ENCODE measurements at places on chromosomes 5 and 9.

DNA sequence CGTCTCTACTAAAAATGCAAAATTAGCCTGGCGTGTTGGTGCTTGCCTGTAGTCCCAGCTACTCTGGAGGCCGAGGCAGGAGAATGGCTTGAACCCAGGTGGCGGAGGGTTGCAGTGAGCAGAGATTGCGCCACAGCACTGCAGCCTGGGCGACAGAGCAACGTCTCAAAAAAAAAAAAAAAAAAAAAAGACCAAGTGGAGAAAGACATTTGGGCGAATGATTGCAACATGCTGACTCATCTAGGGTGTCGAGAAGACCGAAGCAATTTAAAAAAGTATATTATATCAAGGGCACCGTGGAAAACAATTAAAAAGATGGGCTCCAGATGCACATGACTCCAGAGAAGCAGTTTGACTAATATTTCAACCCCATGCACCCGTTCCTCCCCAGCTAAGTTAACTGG, 9.2 kb downstream of the KLF4 start:
- DNase-seq, result peak; percentile 54

DNA sequence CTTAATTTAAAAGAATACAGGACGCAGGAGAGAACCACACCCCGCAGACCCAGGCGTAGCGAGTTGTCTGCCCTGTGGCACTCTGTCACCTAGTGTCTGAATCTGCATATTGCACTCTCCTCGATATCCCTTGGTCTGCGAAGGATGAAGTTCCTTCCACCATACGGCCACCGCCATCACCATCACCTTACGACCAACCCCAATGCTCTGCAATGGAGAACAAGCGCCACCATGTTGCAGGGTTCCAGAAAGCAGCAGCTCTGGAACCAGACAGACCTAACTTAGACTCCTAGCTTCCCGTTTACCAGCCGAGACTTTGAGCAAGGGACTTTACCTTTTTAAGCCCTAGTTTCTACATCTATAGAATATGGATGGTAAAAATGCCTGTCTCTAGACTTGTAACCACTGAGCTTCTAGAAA, 77.4 kb upstream of the DMRT1 start:
- no peak for DNase-seq

DNA sequence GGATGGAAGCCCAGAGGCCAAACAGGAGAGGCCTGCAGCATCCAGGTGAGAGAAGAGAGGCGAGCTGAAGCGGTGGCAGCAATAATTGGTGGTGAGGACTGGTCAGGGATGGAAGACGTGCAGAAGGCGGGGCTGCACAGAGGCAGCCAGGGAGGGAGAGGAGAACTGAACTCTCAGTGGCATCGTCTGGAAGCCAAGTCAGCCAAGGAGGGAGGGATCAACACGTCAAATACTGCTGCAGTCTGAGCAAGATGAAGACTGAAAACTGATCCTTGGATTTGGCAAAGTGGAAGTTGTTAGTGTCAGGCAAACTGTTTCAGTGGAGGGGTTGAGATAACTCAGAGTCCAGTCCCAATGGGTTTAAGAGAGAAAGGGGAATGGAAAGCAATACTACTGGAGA, 145.4 kb downstream of the CDK5RAP2 start:
- DNase-seq, result peak; percentile 71

DNA sequence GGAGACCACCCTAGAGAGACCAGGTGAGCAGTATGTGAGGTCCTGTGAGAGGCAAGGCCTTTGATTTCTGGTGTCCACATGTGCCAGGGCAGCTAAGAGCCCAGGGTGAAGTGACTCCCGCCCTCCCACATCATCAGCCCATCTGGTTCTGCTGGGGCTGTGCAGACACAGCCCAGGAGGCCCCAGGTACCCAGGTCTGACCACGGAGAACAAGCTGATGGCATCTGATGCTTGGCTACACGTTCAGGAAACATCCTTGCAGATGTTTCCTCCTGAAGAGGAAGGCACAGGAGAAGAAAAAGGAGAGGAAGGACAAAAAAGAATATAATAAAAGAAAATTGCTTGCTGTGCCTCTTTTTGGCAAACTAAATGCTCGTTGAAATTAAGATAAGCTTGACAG, 225.8 kb downstream of the PAX5 start:
- DNase-seq, result no peak

- DNase-seq, result no peak
Observed at GRCh38 chr5:112975721-112976431, 722 bp upstream of the DCP2 start.

- DNase-seq, result no peak
Observed at GRCh38 chr5:56552612-56553268, 262.6 kb upstream of the MAP3K1 start.

GRCh38 chr9:107738789-107739188, 249.2 kb upstream of the KLF4 start:
- no peak for DNase-seq

DNA sequence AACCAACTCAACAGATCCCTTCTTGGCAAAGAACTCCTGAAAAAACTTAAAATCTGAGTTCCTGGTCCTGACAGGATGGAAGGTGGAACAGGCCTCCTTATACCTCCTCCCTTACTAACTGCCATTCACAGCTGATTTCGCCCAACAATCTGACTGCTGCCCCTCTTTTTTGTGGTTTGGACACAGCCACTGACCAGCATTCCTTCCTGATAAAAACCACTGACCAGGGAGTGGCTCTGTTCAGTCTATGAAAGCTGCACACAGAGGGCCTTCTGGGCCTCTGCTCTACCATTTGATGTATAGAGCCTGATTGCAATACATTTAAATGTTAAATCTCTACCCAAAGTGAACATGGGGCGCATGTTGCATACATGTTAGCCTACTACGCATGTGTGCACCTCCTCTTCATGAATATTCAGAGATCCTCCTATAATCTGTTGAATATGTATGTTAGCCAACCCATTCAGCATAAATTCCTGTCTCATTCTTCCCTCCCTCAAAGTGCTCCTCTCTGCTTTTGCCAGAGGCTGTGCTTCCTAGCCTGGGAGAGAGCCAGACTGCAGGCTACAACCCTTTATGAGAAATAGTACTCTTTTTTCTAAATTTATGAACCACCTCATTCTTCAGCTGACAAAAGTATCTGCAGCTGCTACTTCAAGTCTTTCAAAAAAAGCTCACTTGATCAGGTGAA, 93.7 kb upstream of the MRPS30 start:
- DNase-seq, result no peak

- DNase-seq, result no peak
Observed at GRCh38 chr9:68769852-68770251, 64.8 kb downstream of the PIP5K1B start.

DNA sequence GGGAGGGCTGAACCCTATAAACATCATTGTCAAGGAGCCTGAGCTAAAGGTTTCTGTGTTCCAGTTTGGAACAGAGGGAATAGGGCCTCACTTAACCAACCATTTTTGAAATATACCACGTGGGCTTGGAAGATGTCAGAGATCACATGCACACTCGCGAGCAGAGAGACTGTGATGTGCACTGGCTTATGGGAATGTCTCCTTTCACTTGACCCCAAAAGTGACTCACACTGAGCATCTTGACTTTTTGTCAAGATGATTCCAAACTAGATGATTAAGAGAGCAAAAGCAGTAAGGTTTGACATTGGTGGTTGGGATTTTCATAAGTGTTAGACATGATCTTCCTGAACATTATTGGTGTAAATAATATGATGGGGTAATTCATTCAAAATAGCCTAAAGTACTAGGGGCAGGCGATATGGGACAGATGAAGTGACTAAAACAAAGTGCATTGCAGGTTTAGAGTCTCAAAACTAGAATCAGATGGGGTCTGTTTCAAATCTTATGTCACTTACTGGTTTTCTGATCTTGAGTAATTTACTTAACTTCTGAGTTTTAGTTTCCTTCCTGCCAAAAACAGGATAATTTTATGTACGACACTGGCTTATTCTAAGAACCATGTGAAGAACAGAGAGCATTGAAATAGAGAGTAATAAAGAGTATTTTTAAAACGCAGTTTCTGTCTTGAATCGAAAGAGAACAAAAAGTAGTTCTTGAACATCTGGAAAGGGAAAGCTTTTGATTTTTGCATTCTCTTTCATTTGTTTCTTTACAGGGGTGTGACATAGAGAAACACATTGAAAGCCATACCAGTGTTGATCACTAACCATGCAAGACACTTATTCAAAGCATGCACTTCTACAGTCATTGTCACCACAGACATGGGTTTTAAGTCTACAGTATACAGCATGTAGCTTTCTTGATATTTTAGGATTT, 383.0 kb downstream of the DIRAS2 start:
- DNase-seq, result no peak

DNA sequence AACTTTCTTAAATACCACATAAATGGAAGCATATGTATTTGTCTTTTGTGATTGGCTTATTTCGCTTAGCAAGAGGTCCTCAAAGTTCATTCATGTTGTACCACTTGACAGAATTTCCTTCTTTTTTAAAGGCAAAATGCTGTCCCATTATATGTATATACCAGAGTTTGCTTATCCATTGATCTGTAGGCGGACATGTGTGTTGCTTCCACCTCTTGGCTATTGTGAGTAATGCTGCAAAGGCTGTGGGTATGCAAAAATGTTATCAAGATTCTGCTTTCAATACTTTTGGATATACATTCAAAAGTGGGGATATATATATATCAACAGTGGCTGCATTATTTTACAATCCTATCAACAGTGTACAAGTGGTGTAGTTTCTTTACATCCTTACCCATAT, 271.0 kb downstream of the PRR16 start:
- DNase-seq, result no peak

DNA sequence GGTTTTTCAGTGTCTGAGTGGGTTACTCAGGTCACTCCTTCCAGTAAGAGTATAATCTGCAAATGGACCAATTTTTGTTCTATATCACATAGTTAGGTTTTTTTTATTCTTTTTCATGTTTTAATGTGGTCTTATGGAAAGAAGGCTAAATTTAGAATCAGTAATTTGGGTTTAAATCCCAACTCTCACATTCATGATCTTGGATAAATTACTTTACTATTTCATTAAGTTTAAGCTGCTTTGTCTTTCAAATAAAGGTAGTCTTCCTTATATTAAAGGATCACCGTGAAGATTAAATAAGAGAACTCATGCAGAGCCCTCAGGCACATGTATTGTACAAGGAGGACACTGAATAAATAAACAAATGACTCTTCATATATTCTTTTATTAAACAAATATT, 234.7 kb downstream of the SGCD start:
- DNase-seq, result no peak

DNA sequence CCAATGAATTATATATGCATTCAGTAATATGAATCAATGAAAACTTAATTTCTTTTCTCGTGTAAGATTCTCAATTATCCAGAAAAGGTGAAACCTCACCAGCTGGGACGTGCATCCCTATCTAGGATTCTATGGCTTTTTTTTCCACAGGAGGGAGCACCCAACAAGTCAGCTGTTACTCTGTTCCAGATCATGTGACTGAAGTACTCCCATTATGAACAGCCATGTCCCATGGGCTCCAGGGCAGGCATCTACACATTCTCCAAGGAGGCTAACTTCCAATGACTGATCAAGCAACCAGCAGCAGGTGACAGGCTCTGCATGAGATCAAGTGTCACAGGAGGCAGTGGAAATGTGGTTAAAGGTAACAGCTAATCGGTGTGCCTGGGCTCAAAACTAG, 118.8 kb downstream of the ELAVL2 start:
- DNase-seq, result no peak

GRCh38 chr9:112705768-112706427, 12.0 kb downstream of the INIP start:
- no peak for DNase-seq

GRCh38 chr5:72427488-72428437, 79.4 kb downstream of the ZNF366 start:
- peak; percentile 72 for DNase-seq

GRCh38 chr5:148910216-148910615, 83.8 kb downstream of the ADRB2 start:
- no peak for DNase-seq

DNA sequence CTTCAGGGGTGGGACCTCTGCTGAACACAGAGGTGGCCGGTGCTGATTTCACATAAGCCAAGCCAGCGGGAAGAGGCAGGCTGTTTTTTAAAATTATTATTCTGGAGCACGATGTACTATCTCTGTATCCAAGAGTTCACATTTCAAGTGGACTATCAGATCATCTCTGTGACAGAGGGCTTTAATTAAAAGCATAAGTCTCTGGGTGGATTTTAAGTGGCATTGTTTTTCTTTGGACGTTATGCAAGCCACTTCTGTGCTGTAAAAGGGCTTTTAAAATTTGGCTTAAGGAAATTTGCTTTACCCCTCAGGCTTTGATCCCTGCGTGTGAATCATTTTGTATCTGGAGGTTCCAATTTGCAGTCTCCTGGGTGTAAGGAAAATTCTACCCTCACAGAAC, 124.7 kb downstream of the PALM2AKAP2 start:
- no peak for DNase-seq

GRCh38 chr5:73751254-73751914, 125.4 kb downstream of the ARHGEF28 start:
- no peak for DNase-seq

DNA sequence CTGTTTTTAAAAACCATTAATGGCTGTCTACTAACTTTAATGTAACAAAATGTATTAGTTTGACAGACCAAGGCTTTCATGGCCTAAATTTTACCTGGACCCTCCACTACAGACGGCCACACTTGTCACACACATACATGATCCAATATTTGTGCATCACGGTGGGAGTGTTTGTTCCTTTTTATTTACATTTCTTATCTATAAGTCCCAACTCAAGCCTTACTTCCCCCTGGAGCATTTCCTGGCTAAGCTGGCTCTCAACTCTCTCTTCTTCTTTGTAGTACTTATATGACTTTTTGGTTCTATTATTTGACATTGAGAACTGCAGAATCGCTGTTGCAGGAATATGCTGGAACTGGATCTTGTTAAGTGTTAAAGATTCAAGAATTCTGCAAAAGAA, 534.4 kb downstream of the RAB3C start:
- no peak for DNase-seq

DNA sequence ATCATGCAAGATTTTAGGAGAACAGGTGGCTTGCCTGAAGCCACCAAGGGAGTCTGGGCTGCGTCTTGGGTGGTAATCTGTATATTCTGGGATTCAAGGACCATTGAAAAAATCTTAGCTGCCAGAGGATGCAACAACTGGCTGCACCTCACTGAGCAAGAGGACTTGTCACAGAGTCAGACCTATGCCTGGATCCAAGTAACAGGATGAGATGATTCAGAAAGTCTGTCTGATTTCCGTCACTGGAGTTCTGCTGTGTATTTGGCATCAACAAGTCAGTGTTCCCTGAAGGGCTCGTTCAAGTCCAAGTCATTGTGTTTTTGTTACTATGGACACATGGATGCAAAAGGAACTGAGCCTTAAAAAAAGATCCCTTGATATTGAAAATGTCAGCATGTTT, 37.8 kb upstream of the CARTPT start:
- DNase-seq, result no peak

GRCh38 chr5:73917433-73917832, 291.4 kb downstream of the ARHGEF28 start:
- no peak for DNase-seq

GRCh38 chr5:131654776-131655175, 19.7 kb upstream of the RAPGEF6 start:
- no peak for DNase-seq

DNA sequence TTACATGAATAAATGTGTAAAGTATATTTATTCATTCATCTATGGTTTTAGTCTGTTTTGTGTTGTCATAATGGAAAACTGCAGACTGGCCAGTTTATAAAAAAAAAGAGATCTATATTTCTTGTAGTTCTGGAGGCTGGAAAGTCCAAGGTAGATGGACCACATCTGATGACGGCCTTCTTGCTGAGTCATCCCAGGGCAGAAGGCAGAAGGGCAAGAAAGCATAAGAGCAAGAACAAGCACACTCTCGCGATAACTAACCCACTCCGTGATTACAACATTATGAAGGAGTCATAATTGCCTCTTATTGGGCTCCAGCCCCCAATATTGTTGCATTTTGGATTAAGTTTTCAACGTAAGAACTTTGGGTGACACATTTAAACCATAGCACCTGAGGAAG, 180.4 kb upstream of the DAB2 start:
- DNase-seq, result no peak
